ENCODE measurements at places on chromosomes 2 and 18.

GRCh38 chr2:198499539-198499938, 695.1 kb downstream of the PLCL1 start:
- DNase-seq: no peak

- no peak for DNase-seq
Measured at GRCh38 chr2:84022810-84023431, 436.2 kb downstream of the SUCLG1 start.

DNA sequence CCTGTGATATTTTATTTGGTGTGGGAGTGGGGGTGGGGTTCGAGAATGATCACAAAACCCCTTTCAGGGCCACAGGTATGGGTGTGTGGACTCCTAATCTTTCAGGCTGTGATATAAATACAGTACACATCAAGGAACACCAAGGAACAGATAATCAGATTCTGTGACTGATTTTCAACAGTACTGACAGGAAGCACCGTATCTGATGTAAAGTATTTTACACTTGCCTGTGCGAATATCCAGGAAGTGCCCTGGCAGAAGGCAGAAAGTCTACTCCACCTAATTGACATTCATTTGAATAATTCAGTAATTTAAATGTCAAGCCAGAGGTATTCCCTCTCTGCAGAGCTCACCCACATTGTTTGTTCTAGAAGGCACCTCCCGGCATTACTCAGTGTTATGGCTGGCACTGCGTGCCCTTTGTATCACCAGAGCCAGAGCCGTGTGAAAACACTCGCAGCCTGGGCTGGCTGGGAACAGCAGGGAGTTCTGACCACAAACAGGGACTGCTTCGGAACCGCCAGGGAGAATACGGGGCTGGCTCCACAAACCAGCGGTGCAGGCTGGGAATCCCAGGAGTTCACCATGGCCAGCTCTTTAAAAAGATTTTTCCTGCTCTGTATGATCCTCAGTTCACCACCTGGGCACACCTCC, 91.8 kb downstream of the ACVR1 start:
- no peak for DNase-seq

- no peak for DNase-seq
Measured at GRCh38 chr2:112607680-112608438, 23.4 kb downstream of the CHCHD5 start.

- DNase-seq: no peak
Measured at GRCh38 chr2:202278944-202279343, 13.4 kb downstream of the NOP58 start.

- DNase-seq: peak; percentile 35
Measured at GRCh38 chr2:96537734-96538486, 1.4 kb downstream of the ARID5A start.

DNA sequence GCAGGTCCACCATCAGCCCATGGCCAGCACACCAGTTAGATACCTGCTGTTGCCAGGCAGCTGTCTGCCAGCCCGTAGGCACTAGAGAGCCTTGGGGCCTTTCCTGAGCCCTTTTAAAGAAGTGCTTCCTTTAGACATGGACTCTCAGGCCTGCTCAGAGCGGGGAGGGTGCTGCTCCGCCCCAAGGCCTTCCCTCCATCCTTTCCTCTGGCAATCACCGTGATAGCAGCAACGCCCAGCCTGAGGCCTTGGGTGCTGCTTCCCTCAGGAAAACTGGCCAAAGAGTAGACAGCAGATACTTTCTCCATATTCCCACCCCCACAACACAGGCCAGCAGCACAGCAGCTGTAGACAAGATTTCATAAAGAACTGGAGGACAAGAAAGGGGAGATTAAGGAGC, 22.3 kb upstream of the C1QL2 start:
- DNase-seq: no peak

- DNase-seq: no peak
Measured at GRCh38 chr2:101613056-101613704, 84.3 kb upstream of the MAP4K4 start.

DNA sequence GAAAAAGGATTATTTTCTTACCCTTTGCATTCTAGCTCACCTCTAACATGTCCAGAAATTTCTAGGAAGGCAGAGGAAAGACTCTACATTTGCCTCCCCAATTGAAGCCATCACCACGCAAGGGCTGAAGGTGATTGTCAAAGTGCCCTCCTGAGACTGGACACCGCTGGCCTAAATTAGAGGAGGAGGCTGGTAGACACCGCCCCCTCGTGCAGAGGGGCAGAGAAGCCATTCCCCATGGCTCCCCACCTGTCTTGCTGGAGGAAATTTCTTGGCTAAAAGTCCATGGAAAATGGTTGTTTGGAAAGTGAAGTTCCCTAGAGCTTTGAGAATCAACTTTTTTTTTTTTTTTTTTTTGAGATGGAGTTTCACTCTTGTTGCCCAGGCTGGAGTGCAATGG, 31.3 kb upstream of the CREB1 start:
- DNase-seq: no peak

DNA sequence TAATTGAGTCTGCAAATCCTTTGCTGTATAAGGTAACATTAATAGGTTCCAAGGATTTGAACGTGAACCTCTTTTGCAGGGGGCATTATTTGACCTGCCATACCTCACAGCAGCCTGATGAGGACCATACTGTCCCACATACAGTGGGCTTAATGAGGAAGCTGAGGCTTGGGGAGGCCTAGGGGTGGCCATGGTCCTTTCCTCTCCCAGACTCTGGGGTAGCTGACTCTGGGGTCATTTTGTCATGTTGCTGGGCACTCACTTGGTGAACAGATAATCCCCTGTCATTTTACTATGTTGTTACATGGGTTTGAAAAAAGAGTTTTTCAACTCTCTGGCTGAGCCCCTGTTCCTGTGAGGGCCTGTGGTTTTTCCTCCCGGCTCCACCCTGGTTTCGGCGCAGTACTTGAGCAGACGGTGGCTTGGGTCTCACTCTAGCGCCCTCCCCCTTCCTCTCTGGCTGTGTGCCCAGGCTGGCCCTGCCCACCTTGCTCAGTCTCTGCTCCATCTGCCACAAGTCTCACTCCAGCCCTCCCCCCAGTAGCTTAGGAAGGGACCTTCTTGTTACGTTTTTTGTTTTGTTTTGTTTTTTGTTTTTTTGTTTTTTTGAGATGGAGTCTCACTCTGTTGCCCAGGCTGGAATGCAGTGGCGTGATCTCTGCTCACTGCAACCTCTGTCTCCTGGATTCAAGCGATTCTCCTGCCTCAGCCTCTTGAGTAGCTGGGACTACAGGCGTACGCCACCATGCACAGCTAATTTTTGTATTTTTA, 21.0 kb downstream of the INPP4A start:
- DNase-seq: peak; percentile 68

- no peak for DNase-seq
Measured at GRCh38 chr2:238963161-238963970, 115.5 kb downstream of the TWIST2 start.

DNA sequence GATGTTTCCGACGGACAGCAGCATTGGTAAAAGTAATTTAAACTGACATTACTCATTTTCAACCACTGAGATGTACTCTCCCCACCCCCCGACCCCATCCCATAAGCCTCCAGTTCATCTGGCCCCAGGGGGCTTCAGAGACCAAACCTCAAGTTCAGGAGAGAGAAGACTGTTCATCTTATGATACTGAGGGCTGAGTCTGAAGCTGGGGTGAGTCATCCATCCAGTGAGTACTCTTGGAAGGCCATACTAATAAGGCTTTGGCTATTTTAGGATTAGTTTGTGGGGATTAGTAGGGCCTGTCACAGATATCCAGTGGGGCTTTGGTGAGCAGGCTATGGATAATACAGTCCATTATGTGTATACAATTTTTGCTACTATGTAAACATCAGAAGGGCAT, 125.3 kb upstream of the APCDD1 start:
- DNase-seq: no peak

DNA sequence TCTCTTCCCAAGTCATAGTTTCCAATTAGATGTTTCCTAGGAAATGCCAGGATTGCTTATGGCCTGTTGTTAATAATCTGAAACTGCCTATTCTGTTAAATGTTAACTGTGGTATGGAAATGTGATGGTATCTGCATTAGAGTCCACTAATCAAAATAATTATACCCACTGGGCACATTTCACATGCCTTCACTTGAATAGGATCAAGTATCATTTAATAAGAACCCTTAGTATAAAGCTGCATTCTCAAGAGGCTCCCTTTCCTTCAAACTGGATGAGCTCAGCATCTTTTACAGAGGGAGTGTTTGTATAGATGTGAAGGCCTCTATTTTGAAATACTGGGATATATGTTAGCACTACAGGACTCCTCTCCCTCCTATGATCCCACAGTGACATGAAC, 477.2 kb upstream of the VRK2 start:
- DNase-seq: no peak

DNA sequence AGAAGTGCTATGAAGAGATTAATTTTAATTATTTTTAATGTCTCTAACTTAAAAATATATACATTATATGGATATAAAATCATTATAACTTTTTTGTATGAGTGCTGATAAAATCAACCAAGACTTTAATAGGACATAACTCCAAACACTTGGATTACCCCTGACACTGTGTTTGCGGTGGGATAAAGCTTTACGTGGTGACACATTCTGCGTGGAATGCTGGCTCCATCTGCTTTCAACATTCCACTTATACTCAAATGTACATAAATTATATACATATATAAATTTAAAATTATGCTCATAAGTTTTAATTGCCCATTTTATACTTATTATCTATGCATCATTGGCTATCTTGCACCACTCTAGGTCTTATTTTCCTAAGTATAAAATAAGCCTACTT, 30.5 kb downstream of the LINC00305 start:
- no peak for DNase-seq

GRCh38 chr2:11533278-11534070, at the start of gene GREB1:
Gene GREB1, plus strand, starts transcription at chr2:11534045. Its CDS starts 22,570 bp downstream, at chr2:11556615.
- no peak for DNase-seq

- no peak for DNase-seq
Measured at GRCh38 chr2:203846490-203847105, 21.0 kb upstream of the CTLA4 start.

DNA sequence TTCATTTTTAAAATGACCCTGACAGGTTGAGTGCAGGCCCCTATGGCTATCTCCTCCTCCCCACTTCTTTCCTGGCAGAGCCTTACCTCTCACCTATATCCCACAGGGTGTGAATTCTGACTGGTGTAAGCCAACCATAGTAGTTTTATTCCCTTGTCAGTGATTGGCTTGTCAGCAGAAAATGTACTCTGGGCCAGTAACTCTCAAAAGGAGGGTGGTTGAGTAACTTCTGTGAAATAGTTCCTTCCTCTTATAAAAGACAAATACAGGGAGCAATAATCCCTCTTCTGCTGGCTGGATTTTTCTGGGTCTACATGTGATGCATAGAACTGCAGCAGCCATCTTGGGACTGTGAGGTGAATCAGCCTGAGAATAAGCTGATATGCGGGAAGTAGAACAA, 83.4 kb downstream of the RAPH1 start:
- no peak for DNase-seq

DNA sequence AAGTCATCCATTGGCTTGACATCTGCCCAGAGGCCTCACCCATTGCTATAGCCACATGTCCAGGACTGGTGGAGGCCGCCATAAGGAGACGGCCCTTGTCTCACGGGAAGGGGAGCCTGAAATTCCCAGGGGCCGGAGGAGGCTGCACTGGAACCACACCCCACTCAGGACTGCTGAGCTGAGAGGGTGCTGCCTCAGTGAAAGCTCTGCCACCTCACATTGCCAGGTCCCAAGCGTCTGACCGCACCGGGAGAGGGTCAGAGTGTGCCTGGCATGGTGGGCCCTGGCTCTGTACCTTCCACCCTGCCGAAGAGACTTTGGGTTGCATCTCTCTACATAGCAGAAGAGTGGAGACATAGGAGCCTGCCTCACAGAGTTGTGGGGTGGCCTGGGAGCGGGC, 134.1 kb upstream of the GLI2 start:
- DNase-seq: no peak

GRCh38 chr2:156536534-156536933, 100.4 kb downstream of the GPD2 start:
- DNase-seq: no peak

GRCh38 chr2:237411092-237411601, 2.8 kb downstream of the COL6A3 start:
- no peak for DNase-seq

GRCh38 chr2:42457011-42457410, 36.8 kb downstream of the KCNG3 start:
- DNase-seq: no peak

- no peak for DNase-seq
Measured at GRCh38 chr18:77905449-77906055, 655.9 kb downstream of the GALR1 start.
